ENCODE measurements at places on chromosomes 7 and 10.
A peak's percentile ranks its signal among the peaks of the same experiment; 100 is the strongest.

- DNase-seq: no peak
Observed at GRCh38 chr7:325051-325798, 35.3 kb downstream of the FOXL3 start.

- DNase-seq: no peak
Observed at GRCh38 chr7:46616636-46617035, 695.6 kb upstream of the IGFBP3 start.

- no peak for DNase-seq
Observed at GRCh38 chr7:106668861-106669524, 8.0 kb upstream of the CCDC71L start.

DNA sequence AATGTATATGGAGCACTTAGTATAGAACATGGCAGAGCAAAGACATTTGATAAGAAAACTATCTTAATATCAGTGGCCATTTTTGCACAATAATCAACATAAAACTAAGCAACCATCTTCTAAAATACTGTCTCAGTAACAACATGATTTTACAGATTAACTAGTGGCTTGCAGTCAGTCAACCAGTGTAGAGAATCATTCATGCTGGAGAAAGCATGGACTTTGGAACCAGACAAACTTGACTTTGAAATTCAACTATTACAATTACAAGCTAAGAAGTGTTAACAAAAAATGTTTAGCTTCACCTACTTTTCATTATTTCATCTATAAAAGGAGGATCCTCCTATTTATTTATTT lies 27.7 kb downstream of the CUBN start:
- DNase-seq: no peak

- DNase-seq: no peak
Observed at GRCh38 chr10:88920986-88921593, 31.5 kb downstream of the ACTA2 start.

DNA sequence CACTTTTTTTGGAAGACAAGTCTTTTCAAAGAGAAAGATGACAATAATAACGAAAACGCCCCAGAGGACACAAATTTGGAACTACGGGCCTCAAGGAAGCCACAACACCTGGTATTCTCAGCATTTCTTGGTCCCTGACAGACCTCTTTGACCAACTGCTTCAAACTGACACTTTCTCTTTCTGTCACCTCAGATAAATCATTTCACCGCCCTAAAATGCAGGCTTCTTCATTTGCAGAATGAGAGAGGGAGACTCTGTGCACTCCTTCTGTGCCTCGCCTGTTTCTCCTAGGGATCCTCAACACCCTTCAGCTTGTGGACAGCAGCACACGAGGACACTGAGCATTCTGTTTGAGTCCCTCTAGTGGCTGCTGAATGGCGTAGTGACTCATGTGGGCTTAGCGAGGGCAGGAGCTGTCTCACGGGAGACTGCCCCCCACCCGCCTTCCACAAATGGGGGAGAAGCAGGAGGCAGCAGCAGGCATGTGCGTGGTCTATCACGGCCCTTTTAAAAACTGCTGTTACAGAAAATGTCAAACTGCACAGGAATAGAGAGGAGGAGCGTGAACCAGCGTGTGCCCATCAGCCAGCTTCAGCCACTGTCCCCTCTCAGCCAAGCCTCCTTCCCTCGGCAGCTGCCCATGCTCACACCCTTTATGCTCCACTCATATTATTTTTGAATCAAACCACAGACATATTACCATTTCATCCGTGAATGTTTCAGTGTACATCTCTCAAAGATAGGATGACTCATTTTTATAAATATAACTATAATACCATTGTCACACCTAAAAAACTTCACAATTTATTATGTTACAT lies 41.4 kb downstream of the GSDME start:
- DNase-seq: peak; percentile 60

DNA sequence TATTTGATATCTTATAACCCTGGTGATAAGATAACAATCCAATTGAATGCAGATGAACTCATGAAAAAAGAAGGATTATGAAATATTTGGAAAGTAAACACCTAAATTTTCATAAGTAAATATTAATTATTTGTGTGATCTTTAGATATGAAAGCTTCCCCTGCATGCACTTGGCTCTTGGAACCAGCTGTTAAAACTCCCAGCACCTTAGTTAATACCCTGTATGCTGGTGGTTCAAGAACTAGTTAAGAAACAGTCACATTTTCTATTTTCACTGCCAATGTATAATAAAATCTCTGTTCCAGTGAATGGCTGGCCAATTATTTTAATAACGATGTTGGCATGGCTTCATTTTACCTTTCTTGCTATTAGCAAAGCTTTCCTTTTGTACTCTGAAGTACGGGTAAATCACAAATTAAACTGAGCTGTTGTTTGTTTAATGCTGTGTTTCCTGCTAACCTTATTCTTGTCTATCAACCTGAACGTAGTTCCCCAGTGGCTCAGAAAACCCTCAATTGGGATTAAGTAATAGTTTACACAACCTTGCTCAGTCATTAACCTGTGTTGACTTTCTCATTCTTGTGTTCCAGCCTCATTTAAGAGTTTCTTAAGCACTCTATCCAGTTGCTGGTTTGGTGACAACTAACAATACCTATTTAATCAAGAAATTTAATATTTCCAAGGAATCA lies 38.9 kb downstream of the MET start:
- no peak for DNase-seq

- DNase-seq: peak; percentile 86
Observed at GRCh38 chr10:48589266-48589665, 15.6 kb downstream of the ARHGAP22 start.

DNA sequence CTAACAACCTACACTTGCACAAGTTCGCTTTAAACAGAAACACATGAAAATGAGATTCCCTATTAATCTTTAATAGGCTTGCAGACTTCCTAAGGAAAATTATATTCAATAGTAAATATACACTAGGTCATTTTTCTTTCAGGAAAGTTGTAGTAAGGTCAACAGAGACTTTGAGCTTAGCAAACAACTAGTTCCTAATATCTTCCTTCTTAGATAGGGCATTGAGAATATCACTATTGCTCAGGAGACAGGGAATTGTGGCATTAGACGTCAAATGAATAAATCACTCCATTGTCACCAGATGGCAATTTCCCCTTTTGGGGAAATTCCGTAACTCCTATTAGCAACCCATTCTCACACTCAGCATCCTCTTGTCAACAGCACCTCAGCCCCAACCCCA lies 164.9 kb downstream of the GFRA1 start:
- no peak for DNase-seq

GRCh38 chr7:77262316-77262715 lies 62.7 kb upstream of the FGL2 start:
- no peak for DNase-seq

DNA sequence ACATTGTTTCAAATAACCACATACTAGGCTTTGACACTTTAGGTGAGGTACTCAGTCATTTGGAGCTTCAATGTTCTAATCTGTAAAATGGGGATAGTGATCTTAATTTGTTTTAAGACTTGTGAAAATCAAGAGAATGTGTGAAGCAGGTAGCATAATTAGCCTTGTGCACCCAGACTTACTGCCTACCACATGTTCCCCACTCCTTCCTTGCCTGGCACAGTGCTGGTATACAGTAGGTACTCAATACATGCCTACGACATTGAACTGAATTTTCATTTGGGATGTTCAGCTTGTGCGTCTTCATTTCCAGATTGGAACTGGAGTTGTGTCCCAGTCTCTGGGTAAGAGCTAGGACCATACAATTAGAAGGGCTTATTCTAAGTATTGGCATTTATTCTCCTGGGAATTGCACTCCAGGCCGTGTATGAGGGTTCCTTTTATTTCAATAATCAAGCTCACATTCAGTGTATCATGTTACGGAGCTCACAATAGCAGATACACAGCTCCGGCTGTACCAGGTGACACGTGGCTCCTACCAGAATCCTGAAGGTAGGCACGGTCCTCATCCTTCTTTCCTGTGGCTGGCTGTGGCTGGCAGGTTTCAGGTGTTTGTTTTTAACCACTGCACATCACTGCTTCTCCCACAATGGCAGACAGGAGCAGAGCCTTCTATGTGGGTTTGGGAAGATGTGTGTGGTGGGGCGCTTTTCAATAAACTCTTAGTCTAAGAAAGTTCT lies 109.4 kb upstream of the PDCD4 start:
- DNase-seq: no peak

GRCh38 chr10:43964486-43964885 lies 315.8 kb upstream of the ZNF32 start:
- no peak for DNase-seq

DNA sequence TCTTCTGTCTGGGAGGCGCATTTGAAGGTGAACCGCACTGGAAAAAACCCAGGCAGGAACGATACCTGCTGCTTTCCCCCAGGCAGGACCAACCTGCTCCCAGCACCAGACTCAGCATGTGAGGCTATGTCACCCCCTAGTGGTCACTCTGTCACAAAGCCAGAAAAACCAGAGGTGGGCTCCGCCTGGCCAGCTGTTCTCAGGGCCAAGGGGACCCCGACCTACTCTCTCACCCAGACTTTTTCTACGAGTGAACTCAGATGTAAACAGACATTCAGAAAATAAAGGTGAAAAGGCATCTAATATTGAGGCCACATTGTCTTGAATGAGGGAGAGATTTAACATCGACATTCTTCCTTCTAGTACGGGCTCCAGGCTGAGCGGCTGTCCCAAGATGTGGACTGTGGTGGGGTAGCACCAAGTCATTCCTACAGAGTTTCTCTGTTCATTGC lies 117.3 kb downstream of the PRKAG2 start:
- peak; percentile 86 for DNase-seq

DNA sequence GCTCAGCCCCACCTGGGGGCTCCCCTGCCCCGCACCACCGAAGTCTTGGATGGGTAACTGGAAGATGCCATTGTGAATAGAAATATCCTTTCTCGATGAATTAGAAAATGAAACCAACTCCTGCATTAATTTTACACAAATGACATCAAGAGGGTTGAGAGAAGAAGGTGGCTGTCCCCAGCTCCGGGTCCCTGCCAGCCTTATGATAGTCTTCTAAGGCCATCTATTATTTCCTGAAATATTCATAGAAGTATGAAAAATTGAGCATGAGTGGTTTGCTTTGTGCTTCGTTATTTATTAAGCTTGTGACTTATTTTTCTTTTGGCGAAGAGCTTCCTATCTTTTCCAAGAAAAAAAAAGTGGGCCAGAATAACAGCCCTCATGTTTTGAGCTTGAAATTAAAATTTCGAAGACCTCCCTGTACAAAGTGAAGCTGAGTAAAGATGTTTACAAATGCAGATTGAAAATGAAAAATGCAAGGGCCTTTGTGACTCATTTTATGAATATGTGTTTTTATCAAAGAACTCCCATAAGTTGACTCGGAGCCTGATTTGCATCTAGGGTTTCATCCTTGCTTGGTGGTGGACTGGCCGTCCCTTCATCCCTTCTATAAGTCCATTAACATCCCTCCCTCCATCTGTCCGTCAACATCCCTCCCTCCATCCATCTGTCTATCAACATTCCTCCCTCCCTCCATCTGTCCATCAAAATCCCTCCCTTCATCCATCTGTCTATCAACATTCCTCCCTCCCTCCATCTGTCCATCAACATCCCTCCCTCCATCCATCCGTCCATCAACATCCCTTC lies 20.5 kb upstream of the CFAP46 start:
- DNase-seq: peak; percentile 43

- DNase-seq: no peak
Observed at GRCh38 chr10:44757551-44758205, 153.5 kb upstream of the TMEM72 start.

DNA sequence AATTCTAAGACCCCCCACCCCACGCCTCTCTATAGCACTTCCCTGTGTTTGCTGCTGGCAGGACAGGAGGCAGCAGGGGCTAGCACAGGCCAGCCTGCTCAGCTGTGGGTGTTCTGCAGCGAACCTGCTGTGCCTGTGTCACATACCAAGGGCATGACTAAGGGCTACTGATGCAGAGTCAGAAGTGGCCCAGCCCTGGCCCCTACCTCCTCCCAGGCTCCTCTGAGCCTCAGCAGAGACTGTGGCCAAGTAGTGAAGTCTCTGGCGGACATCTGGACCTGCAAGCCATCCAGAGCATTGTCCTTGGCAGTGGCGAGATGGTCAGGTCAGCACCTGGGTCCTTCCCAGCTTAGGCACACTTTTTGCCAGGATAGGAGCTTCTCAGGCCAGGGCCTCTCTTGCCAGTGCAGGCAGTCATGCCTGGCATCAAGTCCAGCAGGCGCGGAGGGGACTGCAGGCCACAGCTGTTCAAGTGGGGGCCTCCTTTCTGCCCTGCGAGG lies 116.3 kb upstream of the RET start:
- peak; percentile 33 for DNase-seq

- DNase-seq: no peak
Observed at GRCh38 chr10:71622616-71623015, 97.0 kb downstream of the C10orf105 start.

GRCh38 chr7:117835016-117835664 lies 38.1 kb downstream of the CTTNBP2 start:
- no peak for DNase-seq

GRCh38 chr10:75733135-75733890 lies 301.9 kb downstream of the LRMDA start:
- DNase-seq: no peak

DNA sequence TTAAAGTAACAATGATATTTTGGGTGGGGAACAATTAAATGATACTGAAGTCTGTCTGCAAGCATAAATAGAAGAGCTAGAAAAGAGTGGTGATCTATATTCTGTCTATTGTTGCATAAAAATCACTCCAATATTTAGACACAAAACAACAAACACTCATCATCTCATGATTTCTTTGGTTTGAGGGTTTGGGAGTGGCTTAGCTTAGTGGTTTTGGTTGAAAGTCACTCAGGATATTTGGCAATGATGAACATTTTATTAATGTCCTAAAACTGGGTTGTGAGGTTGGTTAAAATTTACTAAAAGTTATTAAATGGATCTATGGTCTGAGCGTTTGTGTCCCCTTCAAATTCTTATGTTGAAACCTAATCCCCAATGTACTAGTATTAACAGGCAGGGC lies 54.7 kb upstream of the EGFR start:
- DNase-seq: no peak

DNA sequence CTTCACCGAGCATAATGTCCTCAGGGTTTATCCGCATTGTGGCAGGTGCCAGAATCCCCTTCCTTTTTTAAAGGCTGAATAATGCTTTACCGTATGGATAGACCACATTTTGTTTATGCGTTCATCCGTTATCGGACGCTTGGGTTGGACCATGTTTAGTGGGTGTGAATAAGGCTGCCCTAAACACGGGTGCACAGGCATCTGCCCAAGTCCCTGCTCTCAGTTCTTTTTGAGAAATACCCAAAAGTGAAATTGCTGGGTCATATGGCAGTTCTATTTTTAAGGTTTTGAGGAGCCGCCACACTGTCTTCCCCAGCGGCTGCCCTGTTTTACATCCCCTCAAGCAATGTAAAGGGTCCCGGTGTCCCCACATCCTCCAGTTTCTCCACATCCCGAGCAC lies 121.6 kb downstream of the DYNC2I1 start:
- no peak for DNase-seq

All from GM03348 (cell line).